PC-3 (cell line): ENCODE measurements at places on chromosomes 1 and 21. TPM values are rescaled to one million over a fixed set of nuclear protein-coding genes. Genes with fewer than 3 reads are reported as not detected.

DNA sequence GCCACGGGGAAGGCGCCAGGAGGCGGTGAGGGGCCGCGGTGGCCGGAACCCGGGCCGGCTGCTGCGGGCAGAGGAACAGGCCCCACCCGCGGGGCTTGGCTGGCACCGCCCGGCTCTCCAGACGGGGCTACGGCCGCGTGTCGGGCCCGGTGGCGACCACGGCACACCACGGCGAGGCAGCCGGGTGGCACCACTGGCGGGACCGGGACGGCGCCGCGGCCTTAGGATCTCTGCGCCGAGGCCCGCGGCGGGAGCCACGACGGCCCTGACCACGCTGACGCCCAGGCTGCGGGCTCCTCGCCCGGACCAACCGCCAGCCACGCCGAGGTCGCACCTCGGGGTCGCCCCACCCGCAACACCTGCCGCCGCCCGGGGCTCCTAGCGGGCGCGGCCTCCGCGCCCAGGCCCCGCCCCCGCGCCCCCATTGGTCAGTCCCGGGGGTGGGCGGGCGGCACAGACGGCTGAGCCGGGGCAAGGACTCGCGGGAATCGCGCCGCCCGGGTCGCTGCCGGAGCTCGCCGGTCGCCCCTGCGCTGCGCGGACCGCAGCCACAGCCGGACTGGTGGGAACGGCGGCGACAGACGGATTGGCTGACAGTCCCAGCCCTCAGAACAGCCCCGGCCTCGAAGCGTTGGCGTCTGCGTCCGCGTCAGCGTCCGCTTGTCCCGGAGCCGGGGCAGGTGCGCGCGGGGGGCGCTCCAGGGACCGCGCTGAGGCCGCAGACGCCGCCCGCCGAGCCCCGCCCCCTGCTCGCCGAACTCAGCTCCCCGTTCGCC lies at the start of gene BMP8A:
Gene BMP8A, plus strand, starts transcription at position 491 of the 776 bp plus-strand sequence. CDS start 356 bp downstream, outside the sequence.
- no peak within 1 kb of the TSS for H3K27ac ChIP-seq
- peak; percentile 61 for DNase-seq
- no peaks in the 10 kb centered on the region for H3K36me3 ChIP-seq
- H3K27me3 ChIP-seq = no peaks in the 10 kb centered on the region
- H3K4me1 ChIP-seq = no peaks in the 10 kb centered on the region
- peak within 1 kb of the TSS; percentile 69 for H3K4me3 ChIP-seq

The CD101 gene
- 0.17 and 0.36 TPM in 2 replicates for total RNA-seq

The USF1 gene
- 111 and 113 TPM in 2 replicates for total RNA-seq

The OR10J1 gene
- not detected in 2 replicates for total RNA-seq

The MORC3 gene
- total RNA-seq = 17.9 and 23.0 TPM in 2 replicates

The TAS1R1 gene
- not detected in 2 replicates for total RNA-seq
